ENCODE measurements at places on chromosomes 4 and X.

GRCh38 chr4:3864742-3865721 is 98.8 kb downstream of the ADRA2C start:
- no peak for DNase-seq

DNA sequence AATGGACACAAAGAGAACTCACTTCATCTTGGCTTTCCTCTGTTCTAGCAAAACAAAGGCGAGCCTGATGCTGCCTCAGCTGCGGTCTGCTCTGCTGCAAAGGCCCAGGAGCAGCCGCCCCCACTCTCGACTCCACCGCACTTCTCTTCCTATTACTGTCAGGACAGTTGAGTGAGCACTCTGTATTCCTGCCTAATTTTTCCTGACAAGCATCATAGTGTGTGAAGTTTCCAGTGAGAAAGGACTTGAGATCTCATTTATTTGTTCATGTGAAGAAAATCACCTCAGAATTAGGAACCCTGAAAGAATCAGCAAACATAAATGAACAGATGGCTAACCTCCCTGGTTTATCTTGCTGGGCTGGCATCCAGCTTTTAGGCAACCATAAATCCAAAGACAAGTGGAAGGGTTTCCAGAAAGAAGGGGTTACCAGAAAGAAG is 15.6 kb downstream of the SCARB2 start:
- DNase-seq = peak; percentile 83

- no peak for DNase-seq
Observed at GRCh38 chrX:124717537-124717936, 371.2 kb downstream of the SH2D1A start.

DNA sequence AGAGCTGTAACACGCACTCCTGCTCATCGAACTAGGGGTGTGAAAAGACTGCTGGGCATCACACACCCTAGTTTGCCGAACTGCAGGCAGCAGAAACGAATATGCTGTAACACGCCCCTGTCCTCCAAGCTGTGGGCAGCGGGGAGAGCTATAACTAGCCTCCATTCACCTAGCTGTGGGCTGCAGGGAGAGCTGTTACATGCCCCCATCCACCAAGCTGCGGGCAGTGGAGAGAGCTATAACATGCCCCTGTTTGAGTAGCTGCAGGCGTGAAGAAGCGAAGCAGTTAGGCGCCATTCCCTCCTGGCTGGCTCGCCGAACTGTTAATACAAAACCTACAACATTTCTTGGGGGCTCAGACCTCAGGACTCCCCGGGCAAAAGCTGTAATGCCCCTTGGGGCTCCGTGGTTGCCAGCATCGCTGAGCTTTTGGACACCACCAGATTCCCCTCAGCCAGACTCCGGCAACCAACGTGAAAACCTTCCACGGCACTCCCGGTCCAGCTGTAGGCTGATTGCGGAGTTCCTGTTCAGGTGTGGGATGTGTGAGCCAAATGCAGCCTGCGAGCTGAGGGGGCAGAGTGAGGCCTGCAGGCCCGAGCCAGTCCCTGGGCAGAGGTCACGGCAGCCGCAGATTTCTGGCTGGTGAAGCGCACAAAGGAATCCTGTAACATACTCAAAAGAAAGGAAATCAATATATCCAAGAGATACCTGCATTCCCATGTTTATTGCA is 41.1 kb upstream of the ANKRD17 start:
- no peak for DNase-seq

- DNase-seq = no peak
Observed at GRCh38 chrX:11756354-11757318, 1.4 kb upstream of the MSL3 start.

- DNase-seq = no peak
Observed at GRCh38 chr4:139658185-139658584, 7.4 kb upstream of the MGST2 start.

- DNase-seq = no peak
Observed at GRCh38 chr4:107449611-107450369, 270.2 kb downstream of the PAPSS1 start.

DNA sequence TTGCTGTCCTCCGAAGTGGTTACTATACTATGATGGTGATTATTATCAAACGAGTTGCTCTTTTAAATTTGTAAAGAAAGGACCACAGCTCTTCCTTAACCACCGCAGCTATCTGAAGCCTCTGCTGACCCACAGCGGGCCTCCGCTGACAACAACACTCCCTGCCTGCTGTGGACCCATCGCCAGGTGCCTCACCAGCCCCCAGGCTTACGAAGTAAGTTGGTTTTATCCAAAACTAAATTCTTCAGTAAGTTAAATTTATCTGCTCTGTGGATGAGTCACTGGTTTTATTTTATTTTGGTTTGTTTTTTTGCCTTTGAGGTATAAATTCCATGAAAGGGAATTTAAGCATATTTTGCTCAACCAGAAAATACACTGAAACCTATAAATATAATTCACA is 54.7 kb downstream of the SLC9A6 start:
- no peak for DNase-seq

- DNase-seq = no peak
Observed at GRCh38 chr4:122379239-122379638, 428 bp downstream of the ADAD1 start.

DNA sequence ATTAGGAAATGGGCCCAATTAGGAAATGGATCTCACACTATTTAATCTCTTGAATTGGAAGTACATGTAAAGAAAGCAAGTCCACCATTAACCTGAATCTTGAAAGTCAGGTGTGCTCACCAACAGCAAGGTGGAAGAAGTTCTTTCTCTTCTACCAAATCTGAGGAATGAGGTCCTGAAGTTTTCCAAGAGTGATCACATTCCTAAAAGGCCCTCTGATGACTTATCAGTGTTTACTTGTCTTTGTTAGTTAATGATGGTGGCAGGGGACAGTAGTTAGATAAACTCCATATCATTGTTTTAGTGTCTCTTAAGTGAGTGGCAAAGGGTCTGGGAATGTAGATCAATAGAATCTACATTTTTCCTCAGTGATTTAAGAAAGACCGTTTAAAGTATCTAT is 61.3 kb upstream of the APELA start:
- no peak for DNase-seq

DNA sequence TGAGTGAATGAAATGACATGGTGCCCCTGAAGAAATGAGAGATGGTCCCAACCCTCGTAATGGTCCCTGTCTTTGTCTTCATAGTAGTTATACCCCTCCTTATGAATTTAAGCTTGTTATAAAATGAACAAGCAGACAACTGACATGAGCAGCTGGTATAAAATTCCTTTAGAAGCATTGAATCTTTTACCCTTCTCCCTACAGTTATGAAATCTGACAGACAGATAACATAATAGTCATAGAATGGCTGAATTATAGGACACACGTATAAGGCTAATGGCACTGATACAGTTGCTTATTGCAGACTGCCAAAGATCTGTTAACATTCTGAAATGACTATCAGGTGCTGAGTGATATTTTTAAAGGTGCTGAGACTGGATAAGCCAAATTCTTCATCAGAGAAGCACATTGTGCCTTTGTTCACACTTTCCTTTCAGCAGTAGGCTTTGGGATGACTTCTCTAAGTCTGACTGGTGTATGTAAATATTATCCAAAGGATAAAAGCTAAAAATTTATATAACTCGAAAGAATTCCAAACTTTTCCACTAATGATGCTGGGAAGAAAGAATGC is 47.4 kb upstream of the PDGFC start:
- DNase-seq = no peak

DNA sequence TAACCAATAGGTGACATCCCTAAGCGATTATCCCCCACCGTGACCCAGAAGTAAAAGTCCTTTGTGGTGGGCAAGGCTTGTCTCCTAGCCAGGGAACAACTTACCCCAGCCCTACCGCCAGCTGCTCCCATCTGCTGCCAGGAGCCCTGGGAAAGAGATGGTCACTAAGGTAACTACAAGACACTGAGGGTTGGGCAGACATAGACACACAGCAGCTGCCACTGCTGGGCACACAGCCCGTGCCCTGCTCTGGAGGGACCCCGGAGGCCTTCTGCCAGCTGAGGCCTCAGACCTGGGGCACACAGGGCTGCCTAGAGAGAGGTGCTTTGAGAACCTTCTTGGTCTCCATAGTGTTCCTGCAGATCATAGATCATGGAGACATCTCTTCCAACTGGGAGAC is 53.0 kb upstream of the PROM1 start:
- no peak for DNase-seq

- no peak for DNase-seq
Observed at GRCh38 chrX:132090403-132091159, 37.2 kb downstream of the FRMD7 start.

DNA sequence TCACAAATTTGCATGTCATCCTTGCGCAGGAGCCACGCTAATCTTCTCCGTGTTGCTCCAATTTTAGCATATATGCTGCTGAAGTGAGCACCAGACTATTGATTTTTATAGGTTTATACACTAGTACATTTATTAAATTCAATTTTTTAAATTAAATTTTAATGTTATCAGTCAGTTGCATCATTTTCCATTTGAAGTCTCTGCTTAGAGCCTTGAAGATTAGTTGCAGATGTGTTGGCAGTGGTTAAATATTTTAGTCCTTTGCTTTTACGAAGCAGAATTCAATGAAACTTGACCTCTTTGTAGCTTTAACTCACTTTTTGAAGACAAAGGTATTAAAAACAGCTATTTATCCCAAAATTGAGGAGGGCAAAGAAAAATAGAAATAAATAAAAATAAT is 16.5 kb downstream of the TRAPPC11 start:
- DNase-seq = no peak

- no peak for DNase-seq
Observed at GRCh38 chrX:20063153-20063552, 53.6 kb downstream of the MAP7D2 start.

DNA sequence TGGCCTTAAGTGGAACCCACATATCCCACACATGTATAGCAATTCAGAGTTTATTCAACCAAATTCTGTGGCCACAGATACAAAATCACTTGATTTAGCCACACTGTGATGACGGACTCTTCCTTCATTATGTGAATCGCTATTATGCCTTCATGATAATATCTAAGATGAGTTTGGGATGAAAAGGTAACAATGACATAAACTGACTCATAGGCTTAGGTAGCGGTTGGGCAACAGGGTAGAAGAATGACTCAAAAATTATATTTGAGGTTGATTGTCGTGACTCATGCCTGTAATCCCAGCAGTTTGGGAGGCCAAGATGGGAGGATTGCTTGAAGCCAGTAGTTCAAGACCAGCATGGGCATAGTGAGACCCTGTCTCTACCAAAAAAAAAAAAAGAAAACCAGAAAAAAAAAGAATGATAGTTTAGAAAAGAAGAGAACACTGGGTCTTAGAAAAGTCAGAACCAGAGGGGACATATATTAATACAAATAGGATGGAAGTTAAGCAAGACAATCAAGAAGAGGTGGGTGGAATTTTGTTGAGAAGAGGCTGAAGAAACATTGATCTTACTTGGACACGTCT is 70.4 kb upstream of the USP9X start:
- DNase-seq = no peak

- DNase-seq = peak; percentile 61
Observed at GRCh38 chrX:49932791-49933190, 10.4 kb downstream of the CLCN5 start.

- no peak for DNase-seq
Observed at GRCh38 chrX:151359341-151359740, 37.7 kb upstream of the VMA21 start.

DNA sequence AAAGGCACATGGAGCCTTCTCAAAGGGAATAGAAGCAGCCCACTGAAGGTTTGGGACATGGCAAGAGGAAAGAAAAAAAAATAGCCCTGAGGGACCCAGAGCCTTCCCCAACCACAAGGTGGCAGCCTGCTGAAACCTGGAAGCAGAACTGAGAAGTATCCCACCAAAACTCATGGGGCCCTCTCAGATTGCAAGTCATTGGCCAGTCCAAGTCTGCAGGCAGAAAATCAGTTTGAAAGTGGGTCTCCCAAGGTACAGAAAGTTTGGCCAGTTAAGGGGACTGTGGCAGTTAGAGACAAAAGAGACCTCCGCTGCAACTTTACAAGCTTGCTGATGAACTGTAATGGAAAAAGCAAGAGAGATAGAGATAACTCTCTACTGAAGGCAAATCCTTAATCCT is 155.8 kb downstream of the ANTXR2 start:
- peak; percentile 22 for DNase-seq

DNA sequence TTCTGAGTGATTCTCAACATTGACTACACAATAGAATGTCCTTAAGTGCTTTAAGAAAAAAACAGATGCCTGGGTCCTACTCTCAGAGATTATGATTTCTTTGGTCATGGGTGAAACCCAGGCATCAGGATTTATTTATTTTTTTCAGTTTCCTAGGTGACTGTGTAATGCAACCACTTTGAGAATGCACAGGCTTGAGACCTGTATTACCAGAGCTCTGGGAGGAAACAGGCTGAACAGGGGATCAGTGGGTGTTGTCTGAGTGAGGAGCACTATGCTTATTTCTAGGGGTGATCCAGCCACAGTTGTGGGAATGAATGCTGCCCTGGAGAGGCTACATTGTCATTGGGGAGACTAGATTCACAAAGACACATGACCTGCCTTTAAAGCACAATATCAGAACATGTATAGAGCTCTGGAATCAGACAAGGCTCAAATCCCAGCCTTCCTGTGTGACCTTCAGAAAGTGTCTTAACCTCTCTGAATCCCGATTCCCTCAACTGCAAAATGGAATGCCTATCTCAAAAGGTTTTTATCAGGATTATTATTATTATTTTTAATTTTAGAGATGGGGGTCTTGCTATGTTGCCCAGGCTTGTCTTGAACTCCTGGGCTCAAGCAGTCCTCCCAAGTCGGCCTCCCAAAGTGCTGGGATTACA is 61.6 kb upstream of the PRPS1 start:
- DNase-seq = no peak

DNA sequence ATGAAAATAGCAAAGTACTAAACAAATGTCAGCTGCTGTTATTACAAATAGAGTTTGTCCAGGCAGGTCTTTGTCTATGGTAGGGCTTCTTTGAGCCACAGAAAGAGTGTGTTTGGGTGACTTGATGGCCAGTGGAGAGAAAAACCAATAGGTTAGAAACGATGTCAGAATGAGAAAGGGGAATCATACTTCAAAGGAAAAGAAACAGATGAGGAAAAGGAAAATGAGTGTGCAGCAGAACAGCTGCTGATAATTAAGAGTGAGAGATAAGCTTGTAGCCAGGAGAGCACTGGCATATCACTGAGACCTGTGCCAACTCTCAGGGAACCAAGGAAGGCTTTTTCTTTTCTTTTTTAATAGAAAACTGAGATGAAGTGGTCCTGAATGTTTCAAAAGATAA is 257.2 kb downstream of the ARHGAP24 start:
- no peak for DNase-seq

GRCh38 chr4:48779095-48779997 is 733 bp downstream of the FRYL start:
- peak; percentile 49 for DNase-seq

- DNase-seq = peak; percentile 1
Observed at GRCh38 chrX:118637997-118638396, 89.4 kb upstream of the IL13RA1 start.

DNA sequence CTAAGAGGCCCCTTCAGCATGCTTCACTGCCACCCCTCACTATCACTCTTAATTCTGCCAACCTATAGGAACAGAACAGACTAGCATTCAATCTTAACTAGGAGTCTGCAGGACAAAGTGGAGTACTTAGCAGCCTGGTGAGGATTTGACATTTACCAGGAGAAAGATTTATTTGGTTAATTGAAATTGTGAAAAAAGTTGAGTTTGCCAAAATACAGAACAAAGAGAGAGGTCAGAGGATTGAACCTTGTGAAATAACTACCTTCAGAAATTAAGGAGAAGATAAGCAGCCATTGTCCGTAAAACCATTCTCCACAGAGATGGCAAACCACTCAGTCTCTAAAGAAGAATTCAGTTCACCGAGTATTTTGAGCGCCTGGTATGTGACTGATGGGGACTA is 41.8 kb upstream of the IQCM start:
- DNase-seq = no peak

- no peak for DNase-seq
Observed at GRCh38 chrX:87528487-87528886, 10.9 kb downstream of the KLHL4 start.

GRCh38 chrX:120562569-120562926 is 1.8 kb upstream of the CUL4B start:
- DNase-seq = no peak
